Thyroid gland (tissue), 4 donors: ENCODE measurements at places on chromosomes 2 and 18. TPM values are rescaled to one million over a fixed set of nuclear protein-coding genes. Genes with fewer than 3 reads are reported as not detected.

DNA sequence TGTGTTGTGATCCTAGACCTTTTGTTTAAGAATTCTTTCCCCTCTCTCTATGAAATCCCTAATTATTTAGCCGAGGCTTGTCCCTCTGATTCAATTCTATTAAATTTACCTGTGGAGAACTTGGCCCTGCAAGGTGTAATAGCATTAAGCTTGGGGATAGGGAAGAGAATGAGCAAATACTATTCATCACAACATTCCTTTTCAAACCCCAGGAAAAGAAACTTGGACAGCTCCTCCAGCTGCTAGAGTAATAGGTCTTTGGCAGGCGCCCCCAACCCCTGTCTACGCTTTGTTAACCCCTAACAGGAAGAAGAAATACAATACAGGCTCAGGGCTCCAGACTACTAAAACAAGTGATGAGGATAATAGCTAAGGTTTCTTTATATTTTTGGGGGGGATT is 957.0 kb downstream of the CPS1 start:
- no peak overlapping the region for H3K4me3 ChIP-seq
- H3K27ac ChIP-seq: no peak overlapping the region
- no peaks in the 10 kb centered on the region for H3K4me1 ChIP-seq
- no peaks in the 10 kb centered on the region for H3K27me3 ChIP-seq
- DNase-seq: no peak
- no peaks in the 10 kb centered on the region for H3K36me3 ChIP-seq

DNA sequence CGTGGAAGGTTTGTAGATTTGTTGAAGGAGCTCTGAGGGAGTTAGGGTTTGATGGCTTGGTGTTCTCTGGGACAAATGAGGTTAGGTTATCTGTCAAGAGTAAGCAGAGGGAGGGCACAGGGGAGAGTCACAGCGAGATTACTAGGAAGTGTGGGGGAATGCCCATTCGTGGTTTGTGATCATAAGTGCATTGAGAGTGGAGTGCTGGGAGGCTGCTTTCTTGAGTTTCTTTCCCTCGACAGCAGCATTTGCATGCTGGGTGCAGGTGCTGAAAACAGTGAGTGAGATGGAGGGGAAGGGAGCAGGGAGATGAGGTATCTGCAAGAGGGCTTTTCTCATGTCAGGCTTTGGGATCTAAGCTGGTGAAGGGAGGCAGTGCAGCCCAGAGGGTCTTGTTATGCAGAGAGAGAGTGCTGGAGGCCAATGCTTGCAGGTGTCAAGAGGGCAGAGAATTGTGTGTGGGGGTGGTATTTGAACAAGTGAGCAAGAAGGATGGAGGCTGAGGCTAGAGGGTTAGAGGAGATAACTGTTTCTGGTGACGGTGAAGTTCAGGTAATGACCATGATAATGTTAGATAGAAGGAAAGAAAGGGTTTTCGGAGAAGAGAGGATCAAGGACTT is 8.8 kb downstream of the RALB start:
- H3K4me1 ChIP-seq: no peaks in the 10 kb centered on the region
- H3K4me3 ChIP-seq: no peak overlapping the region
- no peaks in the 10 kb centered on the region for H3K27me3 ChIP-seq
- no peak overlapping the region for H3K27ac ChIP-seq
- DNase-seq: no peak
- H3K36me3 ChIP-seq: no peaks in the 10 kb centered on the region

DNA sequence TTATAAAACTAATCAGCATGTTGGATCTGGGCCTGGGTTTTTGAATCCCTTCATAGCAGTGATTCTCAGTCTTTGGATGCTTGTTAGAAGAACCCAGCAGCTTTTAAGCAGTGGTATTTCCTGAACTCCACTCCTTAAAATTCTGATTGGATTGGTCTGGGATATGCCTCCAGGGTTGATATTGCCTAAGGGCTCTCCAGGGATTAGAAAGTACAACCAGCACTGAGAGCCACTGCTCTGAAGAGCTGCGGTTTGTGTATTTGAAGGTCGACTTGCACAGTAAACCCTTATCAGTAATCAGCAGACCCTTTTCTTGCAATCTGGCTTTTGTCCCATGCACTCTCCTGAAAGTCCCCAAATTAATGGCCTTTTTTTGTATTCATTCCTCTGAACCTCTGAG is 17.0 kb upstream of the RBMS1 start:
- H3K36me3 ChIP-seq: no peaks in the 10 kb centered on the region
- no peak overlapping the region for H3K4me3 ChIP-seq
- H3K27ac ChIP-seq: no peak overlapping the region
- peak; percentile 5 for DNase-seq

DNA sequence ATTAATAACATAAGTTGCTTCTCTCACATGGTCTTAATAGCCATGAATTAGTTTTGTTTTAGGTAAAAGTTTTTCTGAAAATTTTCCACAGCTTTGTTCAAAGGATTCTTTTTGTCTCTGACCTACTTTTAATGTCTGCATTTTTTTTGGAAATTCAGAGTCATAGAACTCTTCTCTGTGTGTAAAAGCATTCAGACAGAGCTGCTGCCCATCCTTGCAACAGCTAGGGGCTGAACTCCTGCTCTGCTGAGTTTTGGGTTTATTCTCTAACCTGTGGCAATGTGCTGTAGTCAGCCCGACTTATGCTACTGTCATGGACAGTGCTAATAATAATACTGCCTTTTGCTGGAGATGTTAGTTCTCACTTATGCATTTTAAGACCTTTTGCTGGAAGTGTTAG is 44.1 kb downstream of the RALBP1 start:
- H3K27ac ChIP-seq: no peak overlapping the region
- no peaks in the 10 kb centered on the region for H3K27me3 ChIP-seq

The LOXHD1 gene
- total RNA-seq: 0.83 TPM

The CKAP2L gene
- total RNA-seq: 0.29 TPM
